NCI-H1930 (cell line): ENCODE measurements at places on chromosomes 12 and 14.

DNA sequence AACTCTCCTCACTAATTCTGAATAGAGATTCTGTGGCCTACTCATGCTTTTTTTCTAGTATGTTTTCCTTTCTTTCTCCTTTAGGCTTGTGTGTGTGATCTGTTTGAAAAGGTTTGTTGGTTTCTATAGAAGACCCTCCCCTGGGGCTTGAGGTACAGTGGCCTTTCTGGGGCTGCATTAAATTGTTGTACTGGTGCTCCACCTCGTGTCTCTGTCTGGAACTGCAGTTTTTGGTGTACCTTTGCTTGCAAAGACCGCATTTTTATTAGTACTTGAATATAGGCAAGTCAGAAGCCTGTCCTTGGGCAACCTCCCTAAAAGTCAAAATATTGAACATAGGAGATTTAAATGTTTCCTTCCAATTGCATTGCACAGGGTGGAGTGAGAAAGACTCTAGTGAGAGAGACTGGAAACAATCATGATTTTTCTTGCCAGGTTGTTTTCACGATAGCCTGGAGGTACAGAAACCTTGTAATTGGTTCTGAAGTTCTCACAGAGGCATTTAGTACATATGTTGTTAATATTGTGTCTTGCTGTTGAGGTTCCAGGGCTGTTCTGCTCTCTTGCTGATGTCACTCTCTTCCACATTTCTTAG, 39.0 kb downstream of the SLCO1B1 start:
- peak; percentile 40 for DNase-seq

DNA sequence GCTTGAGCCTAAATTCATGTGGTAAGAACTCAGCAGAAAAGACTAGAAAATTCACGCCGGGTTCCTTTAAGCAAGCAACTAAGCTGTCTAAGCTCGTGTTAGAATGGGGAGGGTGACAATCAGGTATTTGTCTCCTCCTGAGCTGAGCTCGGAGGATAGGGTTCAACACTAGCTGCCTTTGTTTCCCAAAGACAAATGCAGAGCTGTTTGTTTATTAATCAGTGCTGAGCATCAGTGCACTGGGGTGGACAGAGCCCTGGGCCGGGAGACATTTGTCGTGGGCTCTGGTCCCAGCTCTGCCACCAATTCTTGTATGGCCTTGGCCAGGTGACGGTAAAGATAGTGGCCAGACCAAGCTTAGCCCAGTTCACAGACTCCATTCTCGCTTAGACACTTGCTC, 43.7 kb downstream of the DEGS2 start:
- DNase-seq, result no peak

DNA sequence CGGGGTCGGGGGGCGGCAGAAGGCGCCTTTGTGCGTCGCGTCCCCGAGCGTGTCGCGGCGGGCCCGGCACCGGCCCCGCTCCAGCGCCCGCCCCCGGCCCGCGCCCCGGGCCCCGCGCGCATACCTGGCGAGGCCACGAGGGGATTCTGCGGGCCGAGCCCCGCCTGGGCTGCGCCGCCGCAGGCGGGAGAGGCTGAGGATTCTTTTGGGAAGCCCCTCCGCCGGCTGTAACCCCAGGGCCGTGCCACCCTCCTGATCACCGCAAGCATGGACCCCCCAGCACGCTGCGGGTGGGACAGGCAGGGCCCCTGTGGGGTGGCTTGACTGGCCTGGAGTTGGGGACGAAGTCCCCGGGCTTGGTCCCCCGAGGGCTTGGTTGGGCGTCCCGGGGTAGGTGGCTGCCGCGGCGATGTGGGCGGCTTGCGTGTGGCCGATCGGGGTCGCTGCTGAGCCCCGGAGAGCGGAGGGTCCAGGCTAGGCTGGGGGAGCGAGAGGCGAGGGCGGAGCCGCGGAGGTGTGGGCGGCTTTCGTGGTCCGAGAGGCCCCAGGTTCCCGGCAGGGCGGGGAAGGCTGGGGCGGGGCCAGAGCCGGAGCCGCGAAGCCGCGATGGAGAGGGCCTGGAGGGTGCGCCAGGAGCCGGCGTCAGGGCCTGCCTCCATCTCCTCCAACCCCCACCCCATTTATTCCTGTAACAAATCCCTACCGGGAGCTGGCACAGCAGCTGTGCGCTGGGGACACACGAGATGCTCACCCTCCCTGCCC, 28.4 kb upstream of the GPR132 start:
- DNase-seq, result peak; percentile 69

GRCh38 chr12:10968765-10969456, 17.8 kb downstream of the TAS2R50 start:
- no peak for DNase-seq

DNA sequence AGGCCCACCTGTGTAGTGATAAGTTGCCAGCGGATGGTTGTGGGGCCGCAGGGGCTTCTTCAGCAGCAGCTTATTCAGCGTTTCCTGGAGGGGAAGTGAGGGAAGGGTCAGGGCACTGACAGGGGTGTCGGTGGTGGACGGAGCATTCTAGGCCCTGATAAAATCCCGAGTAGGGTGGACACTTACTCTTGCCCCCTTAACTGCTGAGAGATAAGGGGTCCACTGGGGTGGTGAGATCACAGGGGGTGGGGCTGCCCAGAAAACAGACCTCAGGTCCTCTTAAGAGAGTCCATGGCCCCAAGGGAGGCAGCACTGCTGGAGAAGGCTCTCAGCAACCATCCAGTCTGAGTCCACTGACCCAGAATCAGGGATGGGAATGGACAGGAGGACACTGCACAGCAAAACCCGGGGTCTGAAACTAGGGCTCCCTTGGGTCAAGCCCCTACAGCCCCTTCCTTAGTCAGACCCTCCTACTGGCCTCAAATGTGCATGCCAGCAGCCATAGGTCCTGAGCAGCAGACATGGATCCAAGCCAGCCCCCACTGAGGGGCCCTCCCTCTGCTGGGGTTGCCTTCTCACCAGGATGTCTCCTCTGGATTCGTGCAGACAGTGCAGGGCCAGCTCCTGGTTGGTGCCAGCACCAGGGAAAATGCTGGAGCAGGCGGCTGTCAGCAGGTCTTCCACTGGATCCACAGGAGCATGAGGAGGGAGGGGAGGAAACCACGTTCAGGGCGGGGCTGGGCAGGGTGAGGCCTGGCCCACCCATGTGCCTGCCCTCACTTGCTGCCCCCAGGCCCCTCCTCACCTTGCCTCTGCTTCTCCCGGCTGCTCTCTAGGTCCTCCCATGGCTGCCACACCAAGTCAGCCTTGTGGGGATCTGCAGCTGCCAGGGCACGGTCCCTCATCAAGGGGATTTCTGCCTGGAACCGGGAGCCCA, 12.1 kb upstream of the PNMA1 start:
- DNase-seq, result no peak

DNA sequence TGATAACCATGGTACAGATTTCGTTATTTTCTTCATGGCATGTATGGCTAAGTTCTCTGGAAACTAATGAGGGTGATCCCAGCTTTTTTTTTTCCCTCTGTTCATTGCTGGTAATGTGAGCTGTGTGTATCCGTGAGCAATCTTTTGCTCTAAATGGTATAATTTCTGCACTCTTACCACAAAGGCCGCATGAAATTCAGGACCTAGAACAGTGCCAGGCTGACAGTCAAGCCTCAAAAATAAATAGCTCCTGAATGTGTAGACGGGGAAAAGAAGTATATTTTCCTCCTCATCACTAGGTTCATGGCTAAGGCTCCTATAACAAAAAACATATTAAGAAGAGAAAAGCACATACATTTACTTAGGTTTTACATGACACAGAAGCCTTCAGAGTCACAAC, 140.2 kb upstream of the RMST start:
- DNase-seq, result no peak

- DNase-seq, result no peak
Observed at GRCh38 chr12:26298785-26299621, 103.6 kb downstream of the SSPN start.

DNA sequence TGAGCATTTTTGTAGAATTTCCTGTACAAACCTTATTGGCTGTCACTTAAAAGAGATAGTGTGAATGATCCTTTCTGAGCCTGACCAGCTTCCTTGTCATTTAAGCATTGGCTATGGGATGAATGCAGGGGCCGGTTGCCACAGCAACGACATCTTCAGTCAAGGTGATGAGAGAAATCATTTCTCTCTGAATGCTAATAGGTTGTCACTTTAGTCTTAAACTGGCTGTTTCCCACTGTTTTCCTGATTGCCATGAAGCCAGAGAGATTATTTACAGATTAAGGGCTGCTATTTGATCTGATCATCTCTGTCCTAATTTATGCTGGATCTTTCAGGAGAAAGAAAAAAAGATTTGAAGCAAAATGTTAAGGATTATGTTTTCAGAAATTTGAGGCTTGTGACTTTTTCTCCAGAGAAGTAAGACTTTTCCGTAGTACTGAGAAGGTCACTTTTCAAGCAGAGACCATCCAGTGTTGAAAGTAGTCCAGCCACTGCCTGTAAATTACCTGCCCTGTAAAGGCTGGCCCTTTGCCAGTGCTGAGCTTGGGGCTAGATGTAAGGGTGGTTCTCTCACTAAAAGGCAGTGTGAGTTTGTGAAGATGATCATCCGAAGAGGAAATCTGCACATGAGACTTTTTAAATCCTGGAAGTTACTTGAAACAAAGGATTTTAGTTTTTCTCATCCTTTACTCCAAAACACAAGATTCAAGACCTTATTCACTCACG, 235.6 kb downstream of the DACT1 start:
- no peak for DNase-seq
